GM12865 (cell line): ENCODE measurements at places on chromosomes 7 and 10.

DNA sequence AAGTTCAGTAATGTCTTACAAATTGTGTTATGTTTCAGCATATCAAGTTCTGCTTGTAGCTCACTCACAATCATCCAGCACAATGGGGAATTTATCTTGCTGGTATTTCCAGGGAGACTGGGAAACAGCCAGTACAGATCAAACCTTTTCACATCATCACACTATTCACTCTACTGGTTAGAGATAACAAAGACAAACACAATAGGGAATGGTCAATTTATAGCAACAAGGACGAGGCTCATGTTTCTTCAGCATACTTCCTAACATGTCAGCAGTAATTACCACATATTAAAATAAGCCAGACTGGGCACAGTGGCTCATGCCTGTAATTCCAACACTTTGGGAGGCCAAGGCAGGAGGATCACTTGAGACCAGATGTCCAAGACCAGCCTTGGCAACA, 38.3 kb downstream of the TOMM7 start:
- no peak for DNase-seq

GRCh38 chr10:28530751-28531150, 2.2 kb upstream of the WAC start:
- no peak for DNase-seq

DNA sequence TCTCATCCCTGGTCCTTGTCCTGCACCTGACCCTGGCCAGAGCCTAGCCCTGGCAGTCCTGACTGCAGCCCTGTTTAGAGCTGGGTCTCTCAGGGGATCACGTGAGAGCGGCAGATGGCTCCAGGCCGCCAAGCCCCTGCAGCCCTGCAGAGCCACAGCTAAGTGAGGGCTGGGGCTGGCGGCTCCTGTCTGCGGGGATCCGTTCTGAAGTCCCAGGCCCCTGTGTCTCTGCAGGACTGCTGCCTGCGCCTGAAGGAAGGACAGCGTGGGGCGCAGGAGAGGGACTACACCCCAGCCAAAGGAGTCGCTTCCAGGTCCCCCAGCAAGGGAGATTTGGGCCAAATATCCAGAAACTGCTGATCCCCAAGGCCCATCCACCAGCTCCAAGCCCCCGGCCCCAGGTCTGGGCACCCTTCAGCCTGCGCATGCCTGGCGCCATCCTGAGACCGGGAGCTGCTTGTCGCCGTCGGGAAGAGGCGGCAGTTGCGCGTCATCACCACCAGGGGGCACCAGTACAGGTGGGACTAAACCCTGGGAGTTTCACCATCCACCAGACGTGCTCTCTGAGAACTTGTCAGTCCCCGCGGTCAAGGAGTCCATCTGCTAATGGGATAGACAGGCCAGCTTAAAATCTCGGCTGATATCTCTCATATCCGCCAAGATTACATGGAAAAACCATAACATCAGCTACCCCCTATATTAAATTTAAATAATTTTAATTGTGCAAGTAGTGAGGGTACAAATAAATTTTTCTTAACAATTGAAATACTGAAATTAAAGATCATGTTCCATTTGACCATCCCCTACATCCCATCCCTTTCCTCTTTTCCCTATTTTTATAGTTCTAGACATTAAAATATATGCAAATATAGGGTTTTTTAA, 25.1 kb upstream of the GHRHR start:
- peak; percentile 83 for DNase-seq

GRCh38 chr7:121810831-121811672, 61.9 kb upstream of the PTPRZ1 start:
- no peak for DNase-seq
